NCI-H1417 treated with DMSO at 0.1 percent for 48 hours (cell line): ENCODE measurements at places on chromosomes 7 and 10.

- DNase-seq: no peak
Observed at GRCh38 chr7:120280743-120281142, 7.8 kb downstream of the KCND2 start.

GRCh38 chr7:81327468-81328266 lies 408.8 kb upstream of the SEMA3C start:
- DNase-seq: no peak

DNA sequence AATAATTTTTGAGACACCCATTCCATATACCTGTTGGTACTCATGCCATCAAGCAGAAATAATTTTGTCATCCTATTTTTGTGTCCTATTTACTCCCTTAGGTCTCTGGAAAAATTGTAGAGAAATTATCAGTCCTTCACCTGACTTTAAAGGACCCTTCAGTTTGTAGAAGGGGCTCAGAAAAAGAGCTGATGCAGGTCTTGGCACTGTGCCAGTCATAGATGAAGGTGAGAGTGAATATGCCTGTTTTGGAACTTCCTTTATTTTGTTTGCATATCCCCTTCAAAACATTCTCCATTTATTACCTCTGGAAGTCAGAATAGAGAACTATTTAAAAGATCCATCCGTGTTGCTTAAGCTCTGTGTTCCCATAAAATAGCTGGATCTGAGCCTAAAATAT lies 321.0 kb upstream of the TPK1 start:
- no peak for DNase-seq

DNA sequence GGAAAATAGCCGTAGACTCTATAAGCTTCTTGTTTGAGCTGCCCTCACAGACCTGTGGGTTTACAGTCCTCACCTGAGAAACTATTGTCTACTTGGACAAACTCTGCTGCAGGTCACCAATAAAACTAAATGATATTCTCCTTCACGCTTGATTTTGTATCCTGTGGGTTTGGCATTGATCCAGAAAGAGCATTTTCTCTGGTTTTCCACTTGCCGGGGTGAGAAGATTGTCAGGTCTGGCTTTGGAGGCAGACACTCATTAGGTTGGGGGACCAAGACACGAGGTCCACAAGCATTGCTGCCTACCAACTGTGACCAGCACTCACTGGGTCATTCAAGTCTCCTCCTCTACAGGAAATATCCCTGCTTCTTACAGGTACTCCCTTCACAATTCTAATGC lies 68.5 kb downstream of the CDC14C start:
- DNase-seq: no peak

GRCh38 chr10:29925771-29926692 lies 133.4 kb downstream of the JCAD start:
- DNase-seq: no peak

- DNase-seq: no peak
Observed at GRCh38 chr10:126203746-126204145, 184.5 kb downstream of the ADAM12 start.

DNA sequence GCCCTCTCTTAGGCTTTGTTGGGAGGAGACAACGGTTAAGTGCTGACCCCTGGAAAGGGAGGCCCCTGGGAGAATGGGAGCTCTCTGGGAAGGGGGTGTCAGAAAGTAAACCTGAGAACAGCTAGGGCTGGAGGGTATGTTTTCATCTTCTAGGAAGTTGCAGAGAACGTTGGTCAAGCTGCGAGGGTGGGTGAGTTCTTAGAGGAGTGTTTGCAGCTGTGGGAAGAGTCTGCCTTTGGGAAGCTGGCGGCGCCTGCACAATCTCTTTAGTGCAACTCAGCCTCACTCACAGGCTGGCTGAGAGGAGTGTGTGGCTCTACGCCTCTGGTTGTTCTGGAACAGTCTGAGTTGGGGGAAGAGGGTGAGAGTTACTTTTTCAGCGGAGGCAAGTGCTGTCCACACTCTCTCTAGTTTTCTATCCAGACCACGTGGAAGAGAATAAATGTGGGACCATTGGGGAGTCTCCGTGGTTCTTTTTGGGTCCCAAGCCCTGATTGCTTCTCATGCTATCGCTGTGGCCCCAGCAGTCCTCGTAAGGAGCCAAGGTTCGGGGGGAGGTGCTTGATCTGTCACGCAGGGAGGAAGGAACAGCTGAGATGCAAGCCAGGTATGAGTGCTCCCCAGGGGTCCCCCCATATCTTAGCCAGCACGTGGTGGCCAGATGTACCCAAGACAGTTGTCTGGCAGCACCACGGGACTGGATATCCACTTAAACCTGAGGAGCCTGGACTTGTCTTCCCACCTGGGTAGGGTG lies 237.2 kb downstream of the BUB3 start:
- no peak for DNase-seq

DNA sequence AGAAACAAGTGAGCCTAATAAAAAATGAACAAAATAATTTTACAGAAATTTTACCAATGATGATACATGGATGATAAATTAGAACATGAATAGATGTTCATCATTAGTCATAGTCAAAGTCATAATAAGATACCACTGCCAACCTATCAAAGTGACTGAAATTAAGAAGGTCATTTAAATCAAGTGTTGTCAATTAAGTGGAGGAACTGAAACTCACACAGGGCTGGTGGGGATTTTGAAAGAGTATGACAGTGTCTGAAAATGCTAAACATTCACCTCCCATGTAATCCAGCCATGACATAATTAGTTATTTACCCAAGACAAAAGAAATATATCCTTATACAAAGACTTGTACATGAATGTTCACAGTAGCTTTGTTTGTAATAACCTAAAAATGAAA lies 57.1 kb upstream of the DYNC1I1 start:
- DNase-seq: no peak

GRCh38 chr7:19928247-19928646 lies 154.8 kb upstream of the TMEM196 start:
- no peak for DNase-seq

DNA sequence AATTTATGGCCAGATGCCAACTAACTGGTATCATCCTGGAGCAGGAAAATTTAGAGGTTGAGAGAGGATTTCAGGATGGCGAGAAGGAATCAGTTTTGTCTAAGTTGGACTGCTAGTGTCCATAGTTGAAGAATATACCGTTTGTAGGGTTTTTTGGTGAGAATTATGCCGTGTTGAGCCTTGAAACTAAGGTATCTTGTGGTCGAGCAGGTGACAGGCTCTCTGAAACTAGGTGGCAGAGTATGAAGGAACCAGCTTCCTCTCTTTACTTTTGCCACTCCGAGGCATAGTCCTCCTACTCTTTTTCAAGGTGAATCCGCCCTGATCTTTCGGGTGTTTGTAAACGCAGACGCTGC lies 9.7 kb downstream of the MDFIC start:
- DNase-seq: no peak

GRCh38 chr7:43761938-43762692 lies 3.6 kb downstream of the BLVRA start:
- no peak for DNase-seq

DNA sequence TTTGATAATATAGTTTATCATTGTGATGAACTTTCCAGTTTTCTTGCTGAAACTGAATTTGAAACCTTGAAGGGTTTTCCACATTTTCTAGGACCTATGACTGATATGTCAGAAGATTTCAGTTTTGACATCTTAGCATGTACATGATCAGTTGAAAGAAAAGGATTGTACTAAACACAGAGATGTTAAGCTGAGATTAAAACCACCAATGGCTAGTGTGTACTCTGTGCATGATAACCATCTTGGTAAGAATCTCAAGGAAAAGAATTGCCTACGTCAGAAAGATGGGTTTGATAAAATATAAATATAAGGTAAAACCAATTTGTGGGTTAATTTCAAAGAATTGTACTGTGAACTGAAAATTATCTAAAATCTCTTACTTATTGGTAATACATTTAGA lies 776.4 kb downstream of the GATA3 start:
- DNase-seq: no peak

DNA sequence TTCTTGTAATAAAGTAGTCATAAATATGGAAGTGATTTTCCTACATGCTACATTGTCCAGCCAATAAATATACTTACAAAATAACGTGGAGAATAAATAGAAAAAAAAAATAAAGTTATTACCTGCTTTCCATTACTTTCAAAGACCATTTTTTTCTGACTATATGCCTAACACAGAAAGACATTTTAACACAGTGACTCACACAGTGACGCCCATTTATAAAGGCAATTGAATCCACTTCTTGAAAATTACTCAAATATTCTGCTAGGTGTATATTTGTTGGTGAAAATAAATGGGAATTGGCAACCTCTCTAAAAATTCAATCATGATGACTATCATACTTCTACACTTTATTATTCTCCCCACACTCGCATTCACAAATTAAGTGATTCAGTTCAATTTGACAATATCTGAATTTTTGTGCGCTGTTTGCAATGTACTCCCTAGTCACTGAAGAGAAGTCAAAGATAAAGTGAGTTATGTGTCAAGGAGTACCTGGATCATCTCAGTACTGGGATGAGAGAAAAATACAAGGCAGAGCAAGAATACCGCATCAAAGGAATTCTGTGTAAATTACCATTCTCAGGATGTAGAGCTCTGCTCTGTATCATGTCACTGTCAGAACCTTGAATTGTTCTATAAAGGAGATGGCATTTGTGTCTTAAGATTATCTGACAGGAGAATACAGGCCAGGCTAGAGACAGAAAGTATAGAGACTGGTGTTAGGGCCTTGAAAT lies 642.7 kb downstream of the IPMK start:
- no peak for DNase-seq
